ENCODE measurements at places on chromosomes 7 and 10.
A peak's percentile ranks its signal among the peaks of the same experiment; 100 is the strongest.

GRCh38 chr10:127216274-127216673, 19.9 kb upstream of the INSYN2A start:
- DNase-seq, result peak; percentile 27

DNA sequence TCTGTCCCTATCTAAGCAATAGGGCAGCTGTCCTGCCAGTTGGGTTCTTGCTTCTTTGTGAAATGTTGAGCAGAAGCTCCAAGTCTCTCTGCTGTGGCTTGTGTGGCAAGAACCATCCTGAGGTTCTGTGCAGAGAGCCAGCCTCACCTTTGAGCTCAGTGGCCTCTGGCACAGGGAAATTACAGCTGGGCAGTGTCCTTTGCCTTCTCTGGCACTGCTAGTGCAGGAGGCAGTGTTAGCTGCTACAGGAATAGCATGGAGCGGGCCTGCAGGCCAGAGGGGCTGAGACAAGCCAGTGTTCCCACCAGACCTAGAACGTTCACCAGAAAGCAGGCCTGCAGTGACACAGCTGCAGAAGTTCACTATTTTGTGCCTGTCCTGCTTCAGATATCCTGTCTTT, 1.8 kb downstream of the PRXL2A start:
- DNase-seq, result no peak

- DNase-seq, result no peak
Observed at GRCh38 chr10:62813981-62814380, 2.2 kb downstream of the EGR2 start.

DNA sequence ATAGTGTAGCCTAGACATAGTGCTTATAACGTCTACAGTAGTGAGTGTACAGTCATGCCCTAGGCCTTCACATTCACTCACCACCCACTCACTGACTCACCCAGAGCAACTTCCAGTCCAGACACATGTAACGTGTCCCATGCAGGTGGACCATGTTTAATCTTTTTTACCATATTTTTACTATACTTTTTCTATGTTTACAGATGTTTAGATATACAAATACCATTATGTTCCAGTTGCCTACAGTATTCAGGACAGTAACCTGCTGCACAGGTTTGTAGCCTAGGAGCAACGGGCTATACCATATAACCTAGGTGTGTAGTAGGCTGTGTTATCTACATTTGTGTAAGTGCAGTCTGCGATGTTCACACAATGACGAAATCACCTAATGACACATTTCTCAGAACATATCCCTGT, 11.0 kb downstream of the MPP7 start:
- no peak for DNase-seq

DNA sequence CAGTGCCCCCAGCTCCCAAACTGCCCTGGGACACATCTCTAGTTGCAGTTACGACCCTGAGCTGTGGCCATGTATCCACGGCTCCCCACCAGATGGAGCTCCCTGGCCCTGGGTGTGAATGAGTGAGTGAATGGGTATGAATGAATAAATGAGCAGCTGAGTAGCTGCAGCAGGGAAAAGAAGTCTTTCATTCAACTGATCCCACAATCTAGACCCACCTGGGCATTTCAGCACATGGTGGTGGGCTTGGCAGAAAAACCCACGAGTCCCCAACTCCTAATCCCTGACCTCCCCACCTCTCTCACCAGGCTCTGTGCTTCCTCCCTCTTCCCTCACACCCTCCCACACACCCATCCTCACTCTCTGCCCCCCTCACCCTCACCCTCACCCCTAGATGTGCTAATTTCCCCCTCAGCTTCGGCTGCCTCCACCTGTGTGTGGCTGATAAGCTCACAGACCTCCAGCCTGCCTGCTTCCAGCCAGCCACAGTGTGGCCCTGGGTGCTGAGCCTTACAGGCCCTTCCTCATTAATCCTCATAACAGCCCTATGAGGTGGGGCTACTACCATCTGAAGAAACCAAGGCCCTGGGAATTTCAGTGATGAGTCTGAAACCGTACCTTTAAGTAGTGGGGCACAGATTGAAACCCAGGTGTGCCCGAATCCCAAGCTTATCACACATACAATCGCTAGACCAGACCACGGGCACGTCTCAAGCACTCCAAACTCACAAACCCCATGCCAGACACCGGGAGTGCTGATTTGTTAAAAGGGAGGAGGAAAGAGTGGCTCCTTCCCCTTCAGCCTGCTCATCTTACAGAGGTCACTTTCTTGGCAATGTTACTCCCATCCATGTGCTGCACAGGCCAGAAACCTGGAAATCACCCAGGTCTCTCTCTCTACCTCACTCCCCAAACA, 2.2 kb upstream of the ATP6V1F start:
- peak; percentile 47 for DNase-seq

GRCh38 chr7:16078076-16078952, 343.0 kb downstream of the CRPPA start:
- peak; percentile 78 for DNase-seq

DNA sequence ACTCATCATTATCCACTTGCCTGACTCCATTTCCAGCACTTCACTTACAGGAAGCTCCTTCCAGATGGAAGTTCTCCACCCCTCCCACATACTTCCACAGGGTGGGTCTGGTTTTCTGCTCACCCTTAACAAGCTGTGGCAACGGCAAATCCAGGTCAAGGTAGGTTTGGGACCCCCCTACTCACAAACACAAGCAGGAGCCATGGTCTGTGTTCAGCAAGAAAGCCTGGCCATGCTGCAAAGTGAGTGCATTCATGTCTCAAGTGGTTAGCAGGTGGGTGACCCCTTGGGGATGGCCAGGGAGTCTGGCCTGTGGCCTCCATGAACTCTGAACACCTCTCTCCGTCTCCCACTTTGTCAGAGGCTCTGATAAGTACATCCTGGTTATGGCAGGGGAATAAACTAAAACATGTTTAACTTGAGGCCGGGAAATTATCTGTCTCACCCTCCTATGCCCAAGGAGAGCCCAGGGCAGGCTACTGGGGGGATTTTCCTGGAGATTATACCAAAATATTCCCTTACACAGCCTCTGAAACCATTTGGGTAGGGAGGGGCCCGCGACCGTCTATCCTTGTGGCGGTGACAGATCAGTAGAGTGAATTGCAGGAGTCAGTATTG, 844 bp downstream of the XPNPEP1 start:
- no peak for DNase-seq

DNA sequence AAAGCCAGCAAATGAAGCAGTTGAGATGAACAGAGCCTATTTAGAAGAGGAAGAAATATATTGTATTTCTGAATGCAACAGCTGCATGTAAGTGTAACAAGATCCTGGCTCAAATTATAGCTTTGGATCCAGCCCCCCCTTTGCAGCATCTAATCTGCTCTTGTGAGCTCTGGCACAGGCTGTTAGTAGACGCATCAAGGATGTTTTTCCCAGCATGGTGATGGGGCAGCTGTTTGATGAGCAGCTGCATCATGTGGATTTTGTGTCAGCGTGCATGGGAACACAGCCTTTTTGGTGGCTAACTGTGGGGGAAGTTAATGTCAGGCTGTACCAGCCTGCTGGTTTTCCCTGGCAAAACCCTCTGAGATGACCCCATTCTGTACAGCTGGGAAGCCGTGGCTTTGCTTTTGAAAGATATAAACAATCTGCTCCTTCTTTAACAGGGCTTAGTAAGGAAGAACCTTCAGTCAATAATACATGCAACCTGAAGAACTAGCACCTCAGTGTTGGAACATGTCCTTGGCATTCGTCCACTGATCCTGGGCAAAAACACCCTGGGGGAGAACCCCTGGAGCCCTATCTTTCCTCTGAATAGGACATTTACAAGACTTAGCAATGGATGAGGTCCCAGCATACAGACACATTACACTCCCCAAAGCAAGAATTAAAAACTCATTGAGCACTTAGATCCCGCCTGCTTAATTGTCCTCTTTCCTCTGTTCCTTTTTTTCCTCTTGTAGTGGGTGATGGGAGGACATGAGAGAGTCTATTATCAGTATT, 70.6 kb downstream of the NPS start:
- no peak for DNase-seq

DNA sequence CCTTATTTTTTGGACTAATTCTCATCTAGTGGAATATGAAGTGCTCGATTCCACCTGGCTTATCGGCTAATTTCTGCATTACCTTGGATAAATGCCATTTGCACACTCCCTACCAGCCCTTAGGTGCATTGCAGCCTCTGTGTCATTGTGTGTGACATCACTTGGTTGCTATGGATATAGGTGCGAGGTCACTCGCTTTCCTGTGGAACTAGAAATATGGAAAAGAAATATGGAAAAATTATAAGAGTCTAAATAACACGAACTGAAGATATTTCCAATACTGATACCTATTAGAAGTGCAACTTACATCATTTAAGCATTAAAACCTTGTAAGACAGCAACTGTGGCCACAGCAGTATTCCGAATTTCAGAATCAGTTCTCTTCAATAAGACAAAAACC, 2.0 kb downstream of the YWHAG start:
- DNase-seq, result no peak

DNA sequence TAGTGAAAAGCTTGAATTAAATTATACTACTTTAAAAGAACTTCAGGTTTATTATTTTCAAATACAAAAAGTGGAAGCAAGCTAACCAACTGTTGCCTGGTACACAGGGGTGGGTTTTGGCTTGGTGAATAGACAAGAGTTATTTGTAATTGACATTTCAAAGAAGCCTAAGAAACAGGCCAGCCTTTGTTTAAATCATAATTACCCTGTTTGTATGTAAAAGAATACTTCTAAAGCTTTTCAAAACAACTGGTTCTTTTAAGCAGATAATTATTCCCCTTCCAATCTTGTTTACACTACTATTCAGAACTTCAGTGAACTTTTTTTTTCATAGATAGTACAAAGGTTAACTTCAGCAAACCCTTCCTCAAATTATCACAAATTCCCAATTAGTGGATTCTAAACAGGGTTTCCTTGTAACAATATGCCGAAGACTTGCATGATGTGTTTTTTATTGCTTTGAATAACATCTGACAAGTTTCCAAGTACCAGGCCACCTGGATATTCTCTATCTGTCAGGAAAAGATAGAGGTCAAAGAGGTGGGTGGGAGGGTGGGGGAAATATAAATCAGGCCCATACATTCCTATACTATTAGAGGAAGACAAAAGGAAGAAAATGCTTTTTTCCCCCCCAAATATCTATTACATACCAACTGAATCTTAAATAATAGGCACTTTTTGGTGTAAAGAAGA, 20.4 kb downstream of the SSMEM1 start:
- DNase-seq, result no peak

GRCh38 chr10:93417266-93417665, 64.9 kb downstream of the MYOF start:
- DNase-seq, result no peak

GRCh38 chr7:94042381-94042780, 38.2 kb upstream of the BET1 start:
- no peak for DNase-seq

DNA sequence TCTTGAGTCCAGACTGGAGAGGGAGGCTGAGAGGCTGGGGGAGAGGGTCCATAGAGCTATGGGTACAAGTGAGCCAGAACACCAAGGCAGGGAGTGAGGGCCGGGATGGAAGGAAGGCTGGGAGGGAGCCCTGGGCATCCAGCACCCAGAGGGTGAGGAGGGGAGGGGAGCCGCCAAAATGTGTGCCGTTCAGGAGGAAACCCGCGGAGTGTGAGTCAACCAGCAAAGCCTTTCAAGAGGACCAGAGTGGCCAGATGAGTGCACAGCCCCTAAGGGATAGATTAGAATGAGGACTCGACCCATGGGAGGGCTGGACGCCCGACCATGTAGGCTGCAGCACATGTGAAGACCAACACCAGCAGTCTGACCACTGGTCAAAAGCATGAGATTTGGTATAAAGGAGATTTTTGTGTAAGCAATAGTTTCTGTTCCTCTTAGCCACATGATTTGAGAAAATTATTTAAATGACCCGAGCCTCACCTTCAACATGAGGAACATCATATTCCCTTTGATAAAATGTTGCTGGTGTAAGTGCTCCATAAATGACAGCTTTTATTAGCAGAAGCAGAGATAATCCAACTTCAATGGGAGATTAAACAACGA, 179.7 kb upstream of the GRB10 start:
- no peak for DNase-seq

- DNase-seq, result no peak
Observed at GRCh38 chr7:158110034-158110590, 477.5 kb downstream of the PTPRN2 start.

DNA sequence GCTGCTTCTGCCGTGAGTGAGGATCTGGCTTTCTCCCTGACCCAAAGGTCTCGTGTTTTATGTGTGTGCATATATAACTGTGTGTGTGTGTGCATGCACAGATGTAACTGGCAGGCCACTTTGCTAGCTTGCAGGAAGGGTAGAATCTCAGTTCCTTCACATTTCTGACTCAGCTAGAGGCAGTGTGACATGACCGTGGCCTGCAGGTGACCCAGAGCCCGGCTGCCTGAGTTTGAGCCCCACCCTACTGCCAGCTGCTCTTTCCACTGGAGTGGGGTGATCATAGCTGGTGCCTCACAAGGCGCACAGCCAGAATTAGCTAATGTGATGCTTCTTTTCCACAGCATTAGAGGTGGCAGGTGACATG, 9.3 kb upstream of the MYL7 start:
- no peak for DNase-seq

- no peak for DNase-seq
Observed at GRCh38 chr7:28474282-28474638, 61.9 kb downstream of the CREB5 start.

- DNase-seq, result no peak
Observed at GRCh38 chr7:36840904-36841303, 116.6 kb upstream of the AOAH start.

DNA sequence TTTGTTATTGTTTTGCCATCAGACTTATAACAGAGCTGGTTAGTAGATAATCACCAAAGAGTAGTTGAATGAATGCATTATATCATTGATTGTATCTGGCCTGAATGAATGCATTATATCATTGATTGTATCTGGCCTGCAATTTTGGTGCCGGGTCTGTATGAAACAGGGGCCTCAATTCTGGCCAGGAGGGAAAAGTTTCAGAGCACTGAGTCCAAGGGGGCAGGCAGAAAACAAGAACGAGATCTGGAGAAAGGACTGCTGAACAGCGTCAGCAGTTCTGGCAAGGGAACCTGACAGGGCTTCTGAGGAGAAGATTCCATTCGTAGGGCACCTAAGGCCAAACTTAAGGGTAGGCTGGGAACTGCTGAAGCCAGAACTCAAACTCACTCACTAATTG, 128.0 kb downstream of the SEMA3C start:
- DNase-seq, result no peak

DNA sequence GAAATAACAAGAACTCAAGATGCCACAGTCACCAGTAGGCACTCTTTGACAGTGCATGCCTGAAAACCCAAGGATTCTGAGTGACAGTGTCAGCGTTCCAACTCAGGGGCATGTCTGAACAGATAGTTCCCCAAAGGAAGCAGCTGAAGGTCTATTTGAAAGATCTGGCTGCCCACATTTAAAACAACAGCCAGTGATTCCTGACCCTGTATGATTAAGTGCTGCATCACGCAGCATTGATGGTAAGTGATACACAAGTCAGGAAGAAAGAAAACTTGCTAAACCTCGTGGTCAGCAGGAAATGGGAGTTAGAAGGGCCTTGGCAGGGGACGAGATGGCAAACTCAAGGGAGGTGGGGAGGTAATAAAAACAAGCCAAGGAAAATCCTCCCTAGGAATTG, 1013.1 kb downstream of the TYW1 start:
- DNase-seq, result no peak

DNA sequence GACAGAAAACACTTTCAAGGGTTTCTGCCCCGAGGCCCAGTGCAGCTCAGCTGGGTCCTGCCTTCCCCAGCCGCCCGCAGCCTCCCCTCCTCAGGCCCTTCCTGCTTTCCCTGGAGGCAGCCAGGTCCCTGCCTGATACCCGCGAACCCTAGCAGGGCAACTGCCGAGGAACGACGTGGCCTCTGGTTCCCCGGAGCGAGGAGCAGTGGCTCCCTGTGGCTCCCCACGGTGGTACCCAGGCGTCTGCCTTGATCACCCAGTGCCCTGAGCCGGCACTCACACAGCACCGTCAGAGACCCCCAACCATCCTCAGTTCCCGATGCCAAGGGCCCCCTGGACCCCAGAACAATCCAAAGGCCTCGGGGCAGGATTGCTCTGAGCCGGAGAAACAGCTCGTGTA, 58.3 kb downstream of the CFAP46 start:
- DNase-seq, result no peak

All from GM23338 (cell line).